ENCODE measurements at places on chromosomes 12 and 14. TPM values are rescaled to one million over a fixed set of nuclear protein-coding genes. Genes with fewer than 3 reads are reported as not detected.

DNA sequence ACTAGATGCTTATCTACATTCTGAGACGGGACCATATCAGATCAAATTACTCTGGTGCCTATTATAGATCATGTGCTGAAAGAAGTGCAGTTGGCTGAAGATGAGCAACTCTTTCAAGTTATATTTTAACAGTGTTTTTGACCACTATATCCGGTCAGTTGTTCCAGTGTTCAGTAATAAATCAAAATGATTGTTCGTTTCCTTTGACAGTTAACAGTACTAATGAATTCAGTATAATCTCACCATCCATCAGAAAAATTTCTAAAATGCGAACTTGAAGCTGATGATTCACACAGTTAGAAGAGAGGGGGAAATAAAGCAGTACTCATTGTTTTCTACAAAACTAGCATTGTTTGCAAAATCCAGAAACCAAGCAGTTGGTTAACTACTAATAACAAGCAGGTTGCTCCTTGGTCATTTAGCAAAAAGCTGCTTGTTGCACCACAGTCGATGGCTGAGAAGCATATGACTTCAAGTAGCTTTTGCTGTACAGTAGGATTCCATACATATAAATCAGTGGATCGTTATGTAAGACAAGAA, 2.3 kb downstream of the RPS6KA5 start:
- DNase-seq = no peak

DNA sequence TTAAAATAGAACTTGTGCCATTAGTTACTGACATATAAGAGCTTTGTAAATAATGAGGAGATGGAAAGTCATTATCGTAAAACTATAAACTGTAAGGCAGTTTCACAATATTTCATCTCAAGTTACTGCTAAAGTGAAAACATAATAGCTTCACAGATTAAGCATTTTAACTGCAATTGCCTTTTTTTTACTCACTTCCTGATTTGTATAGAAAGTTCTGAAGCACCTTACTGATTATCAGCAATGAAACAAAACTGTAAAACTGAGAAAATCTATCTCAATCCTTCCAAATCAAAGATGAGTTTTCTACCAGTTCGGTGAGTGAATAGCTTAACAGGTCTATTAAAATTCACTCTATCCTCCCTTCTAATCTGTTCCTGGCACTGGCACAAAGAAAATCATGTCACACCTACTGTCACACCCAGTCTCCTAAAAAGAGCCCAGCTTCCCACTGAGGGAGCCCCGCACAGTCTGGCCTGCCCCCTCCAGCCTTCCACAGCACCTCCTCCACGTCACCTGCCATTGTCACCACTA, 161.4 kb upstream of the ABCD2 start:
- no peak for DNase-seq

DNA sequence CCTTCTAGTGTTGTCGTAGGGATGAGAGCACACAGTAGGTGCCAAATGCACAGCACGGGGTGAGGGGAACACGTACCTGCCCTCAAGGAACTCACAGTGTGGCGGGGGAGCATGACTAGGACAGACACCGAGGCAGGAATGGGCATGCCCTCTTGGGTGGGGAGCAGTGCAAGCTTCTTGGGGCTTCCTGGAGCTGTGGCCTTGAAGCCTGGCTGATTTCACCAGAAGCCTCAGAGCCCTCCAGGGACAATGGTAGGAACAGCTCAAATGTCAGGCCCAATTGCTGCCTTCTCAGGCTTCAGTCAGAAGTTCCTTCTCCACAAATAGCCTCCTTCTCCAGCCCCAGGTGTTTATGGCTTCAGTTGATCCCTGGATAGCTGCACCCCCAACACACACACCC, 43.4 kb downstream of the TEAD4 start:
- DNase-seq = no peak

- no peak for DNase-seq
Measured at GRCh38 chr14:53389202-53389601, 236.1 kb upstream of the DDHD1 start.

GRCh38 chr12:1993341-1993740, 10.9 kb downstream of the DCP1B start:
- DNase-seq = peak; percentile 17

DNA sequence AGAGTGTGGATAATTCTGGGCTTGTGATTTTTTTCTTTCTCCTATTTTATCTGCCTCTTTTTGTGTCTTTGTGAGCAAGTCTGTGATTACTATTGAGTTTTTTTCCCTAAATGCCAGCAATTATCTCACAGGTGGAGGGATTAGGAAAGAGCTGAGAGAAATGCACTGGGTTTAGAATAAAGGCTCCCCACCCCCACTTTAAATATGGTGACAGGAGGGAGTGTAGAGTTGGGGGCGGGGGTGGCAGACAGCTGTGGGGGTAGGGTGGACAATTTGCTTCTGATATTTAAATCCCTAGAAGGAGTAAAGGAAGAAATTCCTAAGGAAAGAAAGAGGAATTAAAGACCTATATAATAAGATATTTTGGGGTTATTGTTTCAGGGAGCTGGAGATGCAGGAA, 145.9 kb downstream of the NRXN3 start:
- DNase-seq = no peak

GRCh38 chr14:104390221-104390931, 189.2 kb upstream of the C14orf180 start:
- DNase-seq = no peak

Gene KLHL33
- 0.54 TPM for total RNA-seq

GRCh38 chr12:18487509-18487908, 226.2 kb downstream of the PIK3C2G start:
- DNase-seq = no peak

Gene CLEC9A
- total RNA-seq = not detected

GRCh38 chr14:95197551-95197950, 40.2 kb upstream of the DICER1 start:
- DNase-seq = no peak

Gene NANOG
- total RNA-seq = not detected

Gene GPR132
- 15.1 TPM for total RNA-seq

GRCh38 chr12:10721651-10722501, 1.2 kb downstream of the YBX3 start:
- DNase-seq = peak; percentile 80

Gene HIP1R
- total RNA-seq = 22.9 TPM

DNA sequence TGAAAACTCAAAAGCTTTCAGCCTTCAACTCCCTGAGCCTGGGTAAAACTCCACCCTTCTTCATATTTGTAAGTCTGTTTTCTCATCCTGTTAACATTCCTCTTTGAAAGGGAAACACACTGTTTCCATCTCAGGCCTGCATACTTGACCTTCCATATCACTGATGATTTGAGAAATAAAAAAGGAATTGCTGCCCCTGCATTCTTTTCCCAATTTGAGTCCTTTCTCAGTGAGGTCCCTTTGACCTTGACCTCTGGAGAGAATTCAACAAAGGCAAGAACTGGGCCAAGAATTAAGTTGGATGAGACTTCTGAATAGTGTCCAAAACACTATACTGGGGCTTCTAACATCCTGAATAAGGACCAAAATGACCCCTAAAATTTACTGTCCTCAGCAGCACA, 108.0 kb downstream of the AEBP2 start:
- DNase-seq = no peak

DNA sequence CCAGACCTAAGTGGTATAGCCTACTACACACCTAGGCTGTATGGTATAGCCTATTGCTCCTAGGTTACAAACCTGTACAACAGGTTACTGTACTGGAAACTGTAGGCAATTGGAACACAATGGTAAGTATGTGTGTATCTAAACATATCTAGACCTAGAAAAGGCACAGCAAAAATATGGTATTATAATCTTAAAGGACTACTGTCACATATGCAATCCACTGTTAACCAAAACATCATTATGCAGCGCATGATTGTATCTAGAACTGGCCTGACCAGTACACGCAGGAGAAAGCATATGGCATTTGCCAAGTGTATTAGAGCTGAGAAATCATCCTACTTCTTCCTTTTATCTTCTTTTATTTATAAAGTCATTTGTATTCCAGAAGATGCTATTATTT, 75.5 kb downstream of the SLC8A3 start:
- no peak for DNase-seq

DNA sequence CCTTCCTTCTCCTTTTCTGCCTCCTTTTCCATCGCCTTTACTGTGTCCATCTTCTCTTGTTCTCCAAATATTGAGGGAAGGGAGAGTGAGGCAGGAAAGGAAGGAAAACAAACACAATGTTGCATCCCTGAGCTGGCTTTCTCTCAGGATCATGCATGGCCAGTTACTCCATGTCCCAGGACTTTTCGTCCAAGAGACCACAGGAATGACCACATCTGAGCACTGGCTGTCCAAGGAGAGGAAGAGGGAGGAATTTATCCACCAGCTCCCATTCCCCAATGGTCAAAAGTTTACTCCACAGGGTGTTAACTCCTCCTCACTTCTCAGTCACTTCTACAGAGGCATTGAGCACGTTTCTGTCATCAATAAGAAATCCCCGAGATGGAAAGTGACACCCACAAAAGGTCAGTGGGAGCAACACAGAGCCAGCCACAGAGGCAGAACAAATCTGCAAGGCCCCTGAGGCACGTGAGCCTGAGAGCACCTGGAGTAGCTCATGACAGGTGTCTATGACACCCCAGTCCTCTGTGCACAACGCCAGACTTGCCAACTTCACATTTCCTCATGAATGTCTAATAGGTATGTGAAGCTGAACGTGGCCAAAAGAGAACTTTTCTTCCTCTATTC, 177.3 kb upstream of the NUDT4 start:
- DNase-seq = peak; percentile 10

GRCh38 chr12:34405286-34406227, 383.3 kb downstream of the ALG10 start:
- no peak for DNase-seq

DNA sequence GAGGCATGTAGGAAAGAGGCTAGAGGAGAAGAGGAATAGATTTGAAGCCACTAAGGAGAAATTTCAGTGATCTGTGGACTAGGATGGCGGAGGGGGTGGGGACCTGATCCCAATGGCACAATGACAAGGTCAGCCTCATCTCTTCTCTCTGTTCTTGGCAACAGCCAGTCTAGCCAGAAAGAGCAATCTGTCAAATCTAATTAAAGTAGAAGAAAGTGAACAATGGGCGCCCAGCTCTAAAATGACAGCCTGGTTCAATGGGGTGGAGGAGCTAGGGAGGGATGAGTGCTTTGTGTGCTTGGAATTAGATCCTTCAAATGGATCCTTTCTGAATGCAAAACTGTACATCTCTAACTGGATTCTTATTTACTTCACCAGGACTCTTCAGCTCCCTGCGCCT, 37.2 kb upstream of the TUBA1C start:
- DNase-seq = no peak

GRCh38 chr12:118034429-118035189, 18.1 kb downstream of the RFC5 start:
- no peak for DNase-seq

- DNase-seq = no peak
Measured at GRCh38 chr12:128076188-128076587, 190.8 kb upstream of the TMEM132C start.

- no peak for DNase-seq
Measured at GRCh38 chr12:58925751-58926150, 5.4 kb upstream of the LRIG3 start.

GRCh38 chr12:11171969-11172675, 1.1 kb downstream of the SMIM10L1 start:
- DNase-seq = no peak

DNA sequence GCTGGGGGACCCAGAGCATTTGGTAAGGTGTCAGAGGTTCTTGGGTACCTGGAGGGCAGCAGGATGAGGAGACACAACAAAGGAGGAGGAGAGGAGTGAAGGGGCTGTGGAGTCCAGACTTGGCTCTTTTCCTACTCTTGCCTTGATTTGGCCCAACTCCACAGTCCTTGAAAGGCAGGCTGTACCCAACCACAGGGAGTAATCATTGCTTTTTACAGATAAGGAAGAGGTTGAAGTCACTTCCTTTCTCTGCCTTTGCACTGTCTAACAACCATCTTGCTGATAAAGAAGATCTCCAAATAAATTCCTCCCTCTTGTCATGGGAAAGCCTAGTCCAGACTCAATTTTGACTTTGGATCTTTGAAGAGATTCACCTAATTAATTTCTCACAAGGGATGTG, 226.8 kb upstream of the HMGA2 start:
- DNase-seq = no peak

Gene DERA
- 24.5 TPM for total RNA-seq

Gene ST8SIA1
- total RNA-seq = 2.5 TPM

DNA sequence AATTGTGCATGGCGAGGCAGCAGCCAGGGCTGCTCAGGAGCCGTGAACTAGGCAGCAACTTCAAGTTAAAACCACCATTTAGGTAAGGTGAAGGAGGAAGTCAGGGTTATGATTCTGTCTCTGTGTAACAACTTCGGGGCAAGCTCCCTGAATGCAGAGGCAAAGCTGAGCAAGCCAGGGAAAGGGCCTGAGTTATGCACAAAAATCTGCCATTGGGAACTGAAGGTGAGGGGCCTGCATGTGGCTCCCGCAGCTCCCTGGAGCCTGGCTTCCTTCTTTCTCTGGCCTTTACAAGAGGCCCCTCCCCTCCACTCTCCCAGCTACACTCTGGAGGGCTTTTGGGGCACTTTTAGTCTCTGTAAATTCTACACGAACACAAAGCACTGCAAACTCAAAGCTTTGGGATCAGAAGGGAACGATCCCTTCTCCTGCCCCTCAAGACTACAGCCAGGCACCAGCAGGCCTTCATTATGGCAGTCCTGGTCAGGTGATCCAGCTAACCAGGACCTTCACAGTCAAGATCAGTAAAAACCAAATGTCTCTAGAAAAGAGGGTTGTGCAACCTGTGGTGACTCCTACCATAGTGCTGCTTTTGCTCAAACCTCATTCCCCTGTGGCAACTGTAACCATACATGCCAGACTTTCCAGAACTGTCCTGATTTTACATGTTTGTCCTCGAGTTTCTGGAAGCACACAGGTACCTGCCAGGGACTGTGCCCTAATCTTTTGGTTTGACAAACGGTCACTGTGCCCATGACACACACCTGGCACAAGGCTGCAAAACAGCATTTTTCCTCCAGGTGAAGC, 67.2 kb upstream of the PTGR2 start:
- DNase-seq = peak; percentile 24

- peak; percentile 36 for DNase-seq
Measured at GRCh38 chr12:52952076-52952801, 3.3 kb downstream of the KRT18 start.

DNA sequence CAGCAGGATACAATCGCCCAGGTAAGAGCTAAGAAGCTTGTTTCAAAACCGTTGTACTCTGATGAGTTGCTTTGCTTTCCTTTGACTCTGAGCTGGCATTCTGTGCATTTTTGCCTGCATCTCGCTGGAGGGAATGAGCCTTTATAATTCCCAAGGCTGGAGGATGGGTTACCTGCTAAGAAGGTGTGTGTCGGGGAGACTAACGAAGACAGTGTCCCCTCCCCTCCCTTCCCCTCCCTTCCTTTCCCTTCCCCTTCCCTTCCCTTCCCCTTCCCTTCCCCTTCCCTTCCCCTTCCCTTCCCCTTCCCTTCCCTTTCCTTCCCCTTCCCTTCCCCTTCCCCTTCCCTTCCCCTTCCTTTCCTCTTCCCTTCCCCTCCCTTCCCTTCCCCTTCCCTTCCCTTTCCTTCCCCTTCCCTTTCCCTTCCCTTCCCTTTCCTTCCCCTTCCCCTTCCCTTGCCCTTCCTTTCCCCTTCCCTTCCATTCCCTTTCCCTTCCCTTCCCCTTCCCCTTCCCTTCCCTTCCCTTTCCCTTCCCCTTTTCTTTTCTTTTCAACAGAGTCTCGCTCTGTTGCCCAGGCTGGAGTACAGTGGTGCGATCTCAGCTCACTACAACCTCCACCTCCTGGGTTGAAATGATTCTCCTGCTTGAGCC, 15.4 kb downstream of the C3AR1 start:
- no peak for DNase-seq

- DNase-seq = no peak
Measured at GRCh38 chr12:104752881-104753280, 205.2 kb downstream of the SLC41A2 start.

Gene RIC8B
- total RNA-seq = 11.0 TPM

Gene P3H3
- total RNA-seq = 2.3 TPM

Gene DEPDC4
- 3.7 TPM for total RNA-seq

Gene MAP3K9
- total RNA-seq = 8.0 TPM
